ENCODE measurements at places on chromosomes 16 and 17. TPM values are rescaled to one million over a fixed set of nuclear protein-coding genes. Genes with fewer than 3 reads are reported as not detected.

DNA sequence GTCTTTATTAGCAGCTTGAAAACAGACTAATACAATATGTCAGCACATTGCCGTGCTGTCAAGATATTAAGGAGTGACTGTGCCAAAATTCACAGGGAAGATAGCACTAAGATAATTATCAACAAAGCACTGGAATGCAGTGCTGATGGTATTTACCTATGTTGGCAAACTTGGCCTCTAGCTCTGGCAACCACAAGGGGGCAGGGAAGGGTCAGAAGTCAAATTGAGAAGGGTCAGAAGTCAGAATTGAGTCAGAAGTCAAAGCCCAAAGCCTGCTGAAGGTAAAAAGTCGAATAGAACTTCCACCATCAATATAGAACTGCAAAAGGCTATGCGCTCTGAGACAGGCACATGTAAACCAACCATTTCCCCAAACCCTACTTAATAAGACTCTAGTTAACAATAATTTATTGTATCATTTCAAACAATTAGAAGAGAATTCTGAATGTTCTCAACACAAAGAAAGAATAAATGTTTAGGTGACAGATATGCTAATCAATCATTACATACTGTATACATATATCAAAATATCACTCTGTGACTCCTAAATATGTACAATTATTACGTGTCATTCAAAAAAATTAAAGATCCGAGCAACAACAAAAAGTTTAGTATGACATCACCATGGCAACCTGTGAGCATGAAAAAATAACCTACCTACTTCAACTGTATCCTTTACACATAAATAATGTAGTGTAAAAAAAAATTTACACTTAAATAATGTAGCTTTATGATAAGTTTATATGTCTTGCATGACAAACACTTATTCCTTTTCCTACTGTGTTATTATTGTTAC, 916.1 kb downstream of the KCNJ2 start:
- no peak for DNase-seq

DNA sequence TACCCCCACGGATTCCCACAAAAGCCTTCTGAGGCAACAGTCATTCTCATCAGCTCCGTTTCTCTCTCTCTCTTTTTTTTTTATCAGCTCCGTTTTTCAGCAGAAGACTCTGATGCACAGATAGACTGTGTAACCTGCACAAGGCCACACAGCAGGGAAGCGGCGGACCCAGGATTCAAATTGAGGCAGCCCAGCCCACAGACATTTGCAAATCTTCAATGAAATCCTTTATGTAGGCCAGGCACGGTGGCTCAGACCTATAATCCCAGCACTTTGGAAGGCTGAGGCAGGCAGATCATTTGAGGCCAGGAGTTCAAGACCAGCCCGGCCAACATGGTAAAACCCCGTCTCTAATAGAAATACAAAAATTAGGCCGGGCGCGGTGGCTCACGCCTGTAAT, 2.4 kb upstream of the MEOX1 start:
- no peak for DNase-seq

DNA sequence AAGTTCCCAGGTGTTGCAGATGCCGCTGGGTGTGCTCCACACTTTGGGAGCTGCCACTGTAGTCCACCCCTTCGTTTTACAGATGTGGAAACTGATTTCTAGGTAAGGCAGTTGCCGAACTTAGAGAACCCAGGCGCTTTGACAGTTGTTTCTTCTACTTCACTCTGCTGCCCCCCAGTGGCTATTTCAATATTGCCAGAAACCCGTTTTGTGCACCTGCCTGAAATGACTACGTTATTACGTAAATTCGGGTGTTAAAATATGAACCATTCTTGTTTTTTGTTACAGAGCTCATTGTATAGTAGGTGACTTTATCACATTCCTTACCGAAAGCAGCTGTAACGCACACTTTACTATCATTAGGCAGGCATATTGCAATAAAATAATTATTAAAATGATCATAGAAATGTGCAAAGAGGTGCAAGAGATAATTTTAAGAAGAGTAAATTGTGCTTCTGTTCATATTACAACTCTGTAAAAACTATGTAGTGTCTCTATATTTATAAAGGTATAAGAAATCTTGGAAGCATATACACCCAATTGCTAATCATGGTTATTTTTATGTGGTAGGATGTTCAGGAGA, 44.9 kb downstream of the OTOA start:
- peak; percentile 57 for DNase-seq

SALL1 gene
- 0.90 TPM for total RNA-seq

GRCh38 chr17:19718041-19718612, 1.7 kb upstream of the SLC47A2 start:
- no peak for DNase-seq

- DNase-seq = peak; percentile 90
These were observed 203.4 kb upstream of the FOXF1 start for GRCh38 chr16:86306811-86307513.

- DNase-seq = no peak
These were observed 21.0 kb upstream of the FLCN start for GRCh38 chr17:17258011-17258410.
